ENCODE measurements at places on chromosomes 7 and 10.

GRCh38 chr7:64183126-64183742 is 23.8 kb upstream of the ZNF735 start:
- DNase-seq, result no peak

DNA sequence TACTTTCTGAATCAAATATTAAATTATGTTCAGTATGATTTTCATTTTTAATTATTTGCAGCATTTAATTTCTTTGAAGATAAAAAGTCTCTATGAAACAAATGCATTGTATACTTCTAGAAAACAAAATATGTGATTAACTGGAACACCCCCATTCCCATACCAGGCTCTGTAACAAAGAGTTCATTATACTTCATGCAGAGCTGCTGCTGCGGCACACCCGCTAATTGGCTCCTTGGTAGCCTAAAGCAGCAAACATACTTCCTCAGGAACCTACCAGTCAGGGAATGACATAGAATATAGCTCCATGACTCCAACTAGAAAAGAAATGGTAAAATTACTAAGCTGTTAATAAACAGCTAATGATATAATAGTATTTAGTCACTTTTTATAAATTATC is 19.3 kb downstream of the RAB11FIP2 start:
- DNase-seq, result no peak

DNA sequence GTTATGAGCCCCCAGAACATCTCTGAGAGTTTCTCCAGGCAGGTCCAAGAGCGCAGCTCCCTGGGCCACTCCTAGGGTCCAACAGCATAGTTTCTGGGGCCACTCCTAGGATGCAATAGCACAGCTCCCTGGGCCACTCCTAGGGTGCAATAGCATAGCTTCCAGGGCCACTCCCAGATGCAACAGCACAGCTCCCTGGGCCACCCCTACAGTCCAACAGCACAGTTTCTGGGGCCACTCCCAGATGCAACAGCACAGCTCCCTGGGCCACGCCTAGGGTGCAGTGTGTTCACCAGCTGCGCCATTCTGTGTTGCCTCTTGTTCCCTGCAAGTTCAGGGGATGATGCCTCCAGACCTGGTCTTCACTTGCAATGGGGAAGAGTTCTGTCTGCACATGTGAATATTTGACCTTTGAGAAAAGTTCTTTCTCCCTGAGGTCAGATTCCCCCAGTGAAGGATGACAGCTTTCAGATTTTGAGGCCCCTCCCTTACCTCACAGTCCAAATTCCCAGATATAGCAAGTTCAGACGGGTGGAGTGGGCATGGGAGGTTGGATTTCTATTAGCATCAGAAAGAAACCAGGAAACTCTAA is 43.0 kb upstream of the LEP start:
- DNase-seq, result no peak

DNA sequence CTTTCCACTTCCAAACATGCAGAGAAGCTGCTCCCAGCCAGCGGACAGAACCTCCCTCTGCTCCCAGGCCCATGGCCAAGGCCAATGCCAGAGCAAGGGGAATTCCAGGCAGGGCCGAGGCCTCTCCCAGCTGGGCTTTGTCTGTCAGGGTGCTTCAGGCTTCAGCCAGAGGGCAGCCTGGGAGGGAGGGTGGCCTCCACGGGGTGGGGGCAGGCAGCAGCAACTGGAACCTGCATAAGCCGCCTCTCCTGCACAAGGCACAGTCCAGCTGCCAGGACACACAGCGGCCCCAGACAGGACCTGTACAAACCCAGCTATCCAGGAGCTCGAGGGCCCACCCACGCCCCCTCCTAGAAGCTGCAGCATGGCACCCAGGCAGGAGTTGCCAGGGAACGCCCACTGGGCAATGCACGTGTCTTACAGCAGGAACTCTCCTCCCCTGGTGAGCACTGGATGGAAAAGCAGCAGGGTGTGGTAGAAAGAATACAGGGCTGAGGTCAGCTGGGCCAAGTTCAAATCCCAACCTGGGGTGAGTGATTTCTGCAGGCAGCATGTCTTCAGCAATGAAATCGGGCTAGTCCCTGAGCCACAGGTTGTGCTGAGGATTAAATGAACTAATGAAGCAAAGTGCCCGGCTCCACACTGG is 7.6 kb downstream of the FAM53B start:
- DNase-seq, result no peak

DNA sequence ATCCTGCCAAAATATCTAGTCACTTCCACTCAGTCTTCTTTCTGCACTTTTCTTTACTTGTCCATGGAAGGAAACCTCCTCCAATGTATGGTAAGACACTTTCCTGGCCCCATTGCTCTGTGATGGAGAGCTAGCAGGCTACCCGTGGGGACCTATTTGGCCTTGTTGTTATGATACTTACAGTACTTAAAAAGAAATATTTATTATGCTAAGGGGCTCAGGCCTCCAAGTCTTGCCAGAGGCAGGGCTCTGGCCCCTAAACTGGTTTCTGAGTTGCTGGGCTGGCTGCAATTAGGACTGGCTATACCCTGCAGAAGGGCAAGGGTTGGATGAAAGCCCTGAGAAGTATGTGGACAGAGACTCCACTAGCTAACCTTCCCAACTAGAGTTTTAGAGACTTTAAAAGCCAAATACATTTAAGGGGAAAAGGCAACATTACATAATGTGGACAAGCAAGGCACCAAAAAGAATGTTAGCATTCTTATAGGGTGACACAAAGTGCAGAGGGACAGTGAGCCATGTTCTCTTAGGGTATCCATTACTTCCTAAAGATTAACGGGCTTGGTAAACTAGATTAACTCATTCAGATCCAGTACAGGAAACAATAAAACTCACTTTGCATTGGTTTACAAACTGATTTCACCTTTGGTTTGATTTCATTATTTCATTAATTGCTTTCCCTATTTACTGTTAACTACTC is 84.9 kb upstream of the INHBA start:
- DNase-seq, result no peak

DNA sequence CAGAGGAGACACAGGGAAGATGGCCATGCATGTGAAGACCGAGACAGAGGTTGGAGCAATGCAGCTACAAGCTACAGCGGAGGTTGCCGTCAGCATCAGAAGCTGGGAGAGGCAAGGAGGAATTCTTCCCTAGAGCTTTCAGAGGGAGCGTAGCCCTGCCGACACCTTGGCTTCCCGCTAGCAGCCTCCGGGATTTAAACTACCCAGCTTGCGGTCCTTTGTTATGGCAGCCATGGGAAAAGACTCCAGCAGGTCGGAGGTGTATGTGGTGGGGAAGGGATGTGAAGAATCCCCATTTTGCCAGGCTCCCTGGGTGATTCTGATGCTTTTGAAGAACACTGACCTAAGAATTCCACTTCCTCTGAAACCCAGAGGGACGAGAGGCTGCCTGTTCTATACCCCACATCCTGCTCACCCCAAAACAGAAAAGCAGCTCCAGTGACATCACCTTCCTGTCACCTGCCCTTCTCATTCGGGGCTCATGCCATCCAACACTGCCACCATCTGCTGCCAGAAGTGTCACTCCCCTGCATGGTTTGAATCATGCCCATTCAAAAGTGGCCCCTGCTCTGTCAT is 3.3 kb upstream of the SEPHS1 start:
- no peak for DNase-seq

GRCh38 chr7:117587931-117588330 is 108.1 kb downstream of the CFTR start:
- no peak for DNase-seq

DNA sequence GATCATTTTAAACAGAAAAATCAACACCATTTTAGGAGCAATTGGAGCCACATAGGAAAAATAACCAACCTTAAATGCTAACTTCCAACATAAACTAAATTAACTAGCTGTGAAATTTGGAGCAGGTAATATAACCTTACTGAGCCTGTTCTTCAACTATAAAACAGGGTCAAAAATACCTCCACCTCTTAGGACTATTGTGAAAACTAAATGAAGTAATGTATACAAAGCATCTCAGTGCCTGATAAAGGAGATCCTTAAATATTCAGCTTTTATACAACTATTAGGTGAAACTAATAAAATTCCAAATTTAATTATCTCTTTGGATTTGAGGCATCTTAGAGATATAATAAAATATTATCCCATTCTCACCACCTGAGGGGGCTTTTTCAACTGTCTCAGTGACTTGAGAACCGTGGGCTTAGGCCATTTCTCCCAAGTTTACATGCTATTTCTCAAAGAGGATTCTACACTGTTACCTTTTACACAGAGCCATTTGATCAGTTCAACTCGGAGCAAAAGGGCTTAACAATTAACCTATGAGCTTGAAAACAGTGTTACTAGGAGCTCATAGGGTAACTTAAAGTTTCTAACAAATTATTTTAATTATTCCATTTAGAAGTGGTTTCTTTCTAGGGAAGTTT is 165.0 kb upstream of the ASAH2 start:
- no peak for DNase-seq

- DNase-seq, result no peak
These were observed 175.3 kb upstream of the BET1 start for GRCh38 chr7:94179466-94179865.

DNA sequence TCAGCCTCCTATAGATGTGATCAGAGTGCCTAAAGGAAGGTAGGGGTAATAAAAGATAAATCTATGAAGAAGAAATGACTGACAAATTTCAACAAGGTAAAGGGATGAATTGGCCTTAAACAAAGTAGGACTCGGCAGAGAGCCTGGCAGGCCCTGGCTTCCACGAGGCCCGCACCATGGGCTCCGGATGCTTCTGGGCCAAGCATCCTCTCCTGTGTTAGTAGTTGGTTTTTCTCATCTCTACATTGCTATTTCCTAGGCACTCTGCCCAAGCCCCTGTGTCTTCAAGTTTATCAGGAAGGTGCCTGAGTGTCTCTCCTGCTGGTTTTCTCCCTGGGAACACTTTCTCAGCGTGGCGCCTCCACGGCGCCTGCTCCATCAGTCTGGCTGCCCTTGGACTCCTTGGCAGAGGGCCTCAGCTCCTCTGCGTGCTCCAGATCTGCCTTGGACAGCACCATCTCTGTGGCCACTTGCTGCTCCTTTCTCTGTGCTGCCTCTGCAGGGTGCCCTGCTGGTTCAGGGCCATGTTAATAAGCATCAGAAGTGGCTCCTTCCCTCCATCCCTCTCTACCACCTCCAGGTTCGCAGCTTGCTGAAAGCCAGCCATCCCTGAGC is 413.3 kb upstream of the DPP6 start:
- no peak for DNase-seq

GRCh38 chr7:2983586-2983985 is 60.1 kb downstream of the CARD11 start:
- DNase-seq, result no peak

GRCh38 chr10:3692387-3692999 is 92.5 kb downstream of the KLF6 start:
- no peak for DNase-seq

- no peak for DNase-seq
These were observed 19.0 kb upstream of the COL1A2 start for GRCh38 chr7:94375691-94376090.

- no peak for DNase-seq
These were observed 8.1 kb downstream of the ADCY1 start for GRCh38 chr7:45582136-45582749.

DNA sequence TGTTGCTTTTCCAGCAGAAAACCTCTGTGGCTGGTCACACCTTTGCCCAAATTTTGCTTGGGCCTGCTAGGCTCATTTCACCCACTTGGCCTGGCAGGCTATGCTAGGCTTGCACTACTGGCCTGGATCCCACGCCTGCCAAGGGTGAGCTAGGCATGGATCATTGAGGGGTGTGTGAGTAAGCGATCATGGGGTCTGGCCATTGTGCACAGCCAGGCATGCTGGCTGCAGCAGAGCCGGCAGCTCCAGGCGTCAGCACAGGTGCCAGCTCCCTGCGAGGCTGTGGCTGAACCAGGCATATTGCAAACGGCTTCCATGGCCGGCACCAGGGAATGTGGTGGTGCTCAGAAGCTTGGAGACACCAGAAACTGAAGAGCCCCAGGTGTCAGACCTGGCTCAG is 19.2 kb downstream of the CFAP70 start:
- no peak for DNase-seq

DNA sequence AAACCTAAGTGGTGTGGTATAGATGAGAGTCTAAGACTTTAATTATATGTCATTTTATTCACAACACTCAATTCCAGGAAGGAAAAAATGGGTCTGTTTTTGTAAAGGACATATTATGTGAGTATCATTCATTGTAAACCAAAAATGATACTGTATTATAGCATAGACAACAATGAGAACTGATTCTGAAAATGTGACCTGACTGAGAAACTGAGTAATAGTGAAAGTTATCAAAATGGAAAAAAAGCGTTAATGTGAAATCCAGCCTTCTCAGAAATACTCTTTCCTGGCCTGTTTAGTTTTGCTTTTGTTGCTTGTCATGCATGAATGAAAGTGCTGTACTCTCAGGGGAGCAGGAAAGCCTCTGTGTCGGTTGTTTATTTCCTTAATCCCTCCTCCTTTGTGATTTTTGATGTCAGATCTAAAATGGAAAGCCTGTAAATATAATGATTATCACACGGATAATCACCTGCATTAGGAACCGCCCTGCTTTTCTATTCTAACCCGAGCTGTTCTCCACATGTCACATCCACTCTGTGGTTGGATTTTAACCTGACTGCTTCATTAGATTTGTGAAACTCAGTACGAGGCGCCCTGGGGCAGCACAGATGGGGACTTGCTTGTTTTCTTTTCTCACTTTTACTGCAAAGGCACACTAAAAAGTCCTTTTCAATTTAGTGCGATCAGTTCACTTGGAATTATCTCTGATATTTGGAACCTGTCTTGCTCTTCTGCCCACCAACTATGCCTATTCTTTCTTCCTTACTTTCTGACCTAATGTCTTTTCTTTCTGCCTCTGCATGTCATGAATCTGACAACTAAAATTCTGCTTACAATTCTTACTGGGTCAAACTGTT is 240.9 kb upstream of the KAT6B start:
- DNase-seq, result no peak

DNA sequence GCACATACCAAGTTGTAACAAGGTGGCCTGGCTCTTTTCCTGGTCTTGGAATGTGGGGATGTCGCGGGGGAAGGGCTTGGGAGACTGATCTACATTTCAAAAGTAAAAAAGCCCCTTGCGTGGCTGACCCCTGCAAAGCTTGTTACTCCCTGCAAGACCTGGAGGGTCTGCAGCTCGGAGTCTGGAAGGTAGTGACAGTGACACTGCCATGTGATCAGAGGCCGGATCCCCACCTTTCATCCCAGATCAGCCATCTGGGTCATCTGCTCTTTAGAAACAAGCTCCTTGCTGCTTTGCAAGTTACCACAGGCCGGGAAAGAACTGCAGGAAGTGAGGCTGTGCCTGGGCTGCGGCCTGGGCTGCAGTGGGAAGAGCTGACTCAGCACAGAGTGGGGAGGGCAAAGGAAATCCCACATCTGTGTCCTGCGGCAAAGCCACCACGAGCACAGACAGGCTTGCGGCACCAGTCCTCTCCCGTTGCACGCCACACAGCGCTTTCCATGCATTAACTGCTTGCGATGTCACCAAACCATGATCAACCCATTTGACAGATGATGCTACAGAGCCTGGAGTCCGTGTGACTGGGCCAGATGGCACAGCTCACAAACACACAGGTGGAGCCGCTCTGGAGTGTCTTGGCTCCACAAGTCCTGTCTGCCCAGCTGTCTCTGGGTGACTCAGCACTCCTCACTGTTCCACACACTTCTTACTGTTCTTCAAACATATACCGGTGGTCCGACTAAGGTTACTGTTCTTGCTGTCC is 97.7 kb downstream of the SH3PXD2A start:
- no peak for DNase-seq

GRCh38 chr7:116679500-116679899 is 7.5 kb downstream of the MET start:
- no peak for DNase-seq

GRCh38 chr7:122546496-122546895 is 152.4 kb downstream of the RNF133 start:
- no peak for DNase-seq
